ENCODE measurements at places on chromosomes 2 and 18.

GRCh38 chr2:240137596-240138253, 1.6 kb upstream of the COPS9 start:
- no peak for DNase-seq

DNA sequence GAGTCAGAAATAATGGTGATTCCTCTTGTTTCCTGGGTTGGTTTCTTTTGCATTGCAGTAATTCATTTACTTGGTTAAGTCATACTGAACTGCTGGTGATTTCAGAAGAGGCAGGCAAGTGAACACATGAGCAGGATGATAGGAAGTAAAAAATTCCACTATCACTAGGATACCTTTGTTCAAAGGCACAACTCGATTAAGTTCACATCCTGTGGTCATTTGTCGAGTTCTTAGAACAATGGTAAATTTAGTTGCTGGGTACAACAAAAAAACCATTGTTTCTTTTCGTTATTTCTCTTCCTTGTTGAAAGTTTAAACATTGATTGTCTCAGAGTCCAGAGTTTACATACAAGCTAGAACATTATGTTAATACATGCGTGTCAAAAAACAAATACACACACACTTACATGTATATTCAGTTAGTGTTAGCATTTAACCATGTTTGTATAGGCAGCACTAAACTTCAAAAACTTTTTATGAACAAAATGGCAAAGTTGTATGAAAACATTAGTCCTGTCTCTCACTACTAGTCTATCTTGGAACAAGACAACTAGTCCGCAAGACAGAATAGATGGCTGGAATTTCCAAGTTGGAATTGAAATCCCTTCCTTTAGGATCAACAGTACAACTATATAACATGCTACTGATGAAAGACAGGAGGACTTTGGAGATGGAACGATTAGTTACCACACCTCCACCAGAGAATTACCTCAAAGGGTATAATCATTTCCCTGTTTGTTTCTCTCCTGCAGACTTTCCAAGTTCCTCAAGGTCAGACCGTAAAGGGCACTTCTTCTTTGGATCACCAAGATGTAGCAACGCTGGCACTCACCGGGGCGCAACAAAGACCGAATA, 26.2 kb downstream of the STK39 start:
- peak; percentile 78 for DNase-seq

GRCh38 chr2:236712304-236712703, 142.7 kb downstream of the ACKR3 start:
- DNase-seq = no peak

- DNase-seq = peak; percentile 63
These were observed 47.3 kb downstream of the POU3F3 start for GRCh38 chr2:104901037-104901881.

Measured in stomach (tissue), 19 donors.